ENCODE measurements at places on chromosomes 3 and 15. TPM values are rescaled to one million over a fixed set of nuclear protein-coding genes. Genes with fewer than 3 reads are reported as not detected.

GRCh38 chr3:56342475-56342874, 125.8 kb downstream of the ERC2 start:
- DNase-seq: no peak

- DNase-seq: no peak
Measured at GRCh38 chr15:86336051-86336788, 256.5 kb downstream of the AGBL1 start.

DNA sequence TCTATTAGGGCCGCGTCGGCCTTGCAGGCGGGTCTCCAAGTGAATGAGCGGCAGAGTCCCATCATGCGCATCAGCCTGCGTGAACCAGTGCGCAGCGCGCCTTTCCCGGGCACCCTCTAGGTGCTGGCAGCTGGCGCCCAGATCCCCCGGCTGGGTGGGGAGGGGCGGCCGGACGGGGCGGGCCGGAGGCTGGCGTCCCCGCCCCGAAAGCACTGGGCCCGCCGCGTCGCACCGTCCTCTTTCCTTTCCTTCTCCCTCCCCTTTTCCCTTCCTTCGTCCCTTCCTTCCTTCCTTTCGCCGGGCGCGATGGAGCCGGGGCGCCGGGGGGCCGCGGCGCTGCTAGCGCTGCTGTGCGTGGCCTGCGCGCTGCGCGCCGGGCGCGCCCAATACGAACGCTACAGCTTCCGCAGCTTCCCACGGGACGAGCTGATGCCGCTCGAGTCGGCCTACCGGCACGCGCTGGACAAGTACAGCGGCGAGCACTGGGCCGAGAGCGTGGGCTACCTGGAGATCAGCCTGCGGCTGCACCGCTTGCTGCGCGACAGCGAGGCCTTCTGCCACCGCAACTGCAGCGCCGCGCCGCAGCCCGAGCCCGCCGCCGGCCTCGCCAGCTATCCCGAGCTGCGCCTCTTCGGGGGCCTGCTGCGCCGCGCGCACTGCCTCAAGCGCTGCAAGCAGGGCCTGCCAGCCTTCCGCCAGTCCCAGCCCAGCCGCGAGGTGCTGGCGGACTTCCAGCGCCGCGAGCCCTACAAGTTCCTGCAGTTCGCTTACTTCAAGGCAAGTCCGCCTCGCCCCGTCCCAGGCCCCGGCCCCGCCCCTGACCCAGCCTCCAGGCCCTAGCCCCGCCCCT, at the start of gene CRTAP:
CRTAP (plus strand) TSS at position 243 of the 850 bp plus-strand sequence; CDS start at position 307, 64 bp downstream.
- peak; percentile 93 for DNase-seq

GRCh38 chr15:86830304-86830703, 750.6 kb downstream of the AGBL1 start:
- no peak for DNase-seq

GRCh38 chr3:27125821-27126501, 243.2 kb downstream of the NEK10 start:
- DNase-seq: no peak

DNA sequence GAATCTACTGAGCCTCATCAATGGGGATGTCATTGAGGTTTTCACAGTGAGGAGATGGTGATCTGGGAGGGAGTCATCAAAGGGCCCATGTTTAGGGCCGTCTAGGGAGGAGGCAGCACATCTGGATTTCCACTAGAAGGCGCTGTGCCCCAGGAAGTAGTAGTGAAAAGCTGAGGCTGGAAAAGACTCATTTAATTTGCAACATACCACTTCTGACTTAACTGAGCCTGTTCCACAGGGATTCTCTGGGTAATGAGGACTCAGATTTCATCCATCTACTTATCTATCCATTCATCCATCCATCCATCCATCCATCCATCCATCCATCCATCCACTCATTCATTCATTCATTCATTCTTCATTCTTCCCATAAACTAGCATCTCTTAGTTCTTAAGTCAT, 17.4 kb upstream of the SHF start:
- DNase-seq: peak; percentile 79

DNA sequence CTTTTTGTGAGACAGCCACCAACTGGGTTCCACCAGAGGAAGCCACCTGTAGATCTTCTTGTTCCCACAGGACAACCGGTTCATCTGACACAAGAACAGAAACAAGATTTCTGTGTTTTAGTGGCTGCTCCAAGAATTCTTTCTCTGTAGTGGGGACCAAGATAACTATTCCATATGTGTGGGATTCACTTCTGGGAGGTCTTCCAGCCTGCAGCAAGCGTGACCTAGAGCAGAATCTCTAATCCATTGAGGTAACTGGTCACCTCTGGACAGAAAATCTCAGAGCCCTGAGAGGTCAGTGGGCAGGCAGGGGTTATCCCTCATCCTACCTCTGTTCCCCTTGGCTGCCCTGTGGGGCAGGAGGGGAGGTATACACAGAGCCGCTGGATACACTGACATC, 311.3 kb downstream of the NTRK3 start:
- DNase-seq: no peak

DNA sequence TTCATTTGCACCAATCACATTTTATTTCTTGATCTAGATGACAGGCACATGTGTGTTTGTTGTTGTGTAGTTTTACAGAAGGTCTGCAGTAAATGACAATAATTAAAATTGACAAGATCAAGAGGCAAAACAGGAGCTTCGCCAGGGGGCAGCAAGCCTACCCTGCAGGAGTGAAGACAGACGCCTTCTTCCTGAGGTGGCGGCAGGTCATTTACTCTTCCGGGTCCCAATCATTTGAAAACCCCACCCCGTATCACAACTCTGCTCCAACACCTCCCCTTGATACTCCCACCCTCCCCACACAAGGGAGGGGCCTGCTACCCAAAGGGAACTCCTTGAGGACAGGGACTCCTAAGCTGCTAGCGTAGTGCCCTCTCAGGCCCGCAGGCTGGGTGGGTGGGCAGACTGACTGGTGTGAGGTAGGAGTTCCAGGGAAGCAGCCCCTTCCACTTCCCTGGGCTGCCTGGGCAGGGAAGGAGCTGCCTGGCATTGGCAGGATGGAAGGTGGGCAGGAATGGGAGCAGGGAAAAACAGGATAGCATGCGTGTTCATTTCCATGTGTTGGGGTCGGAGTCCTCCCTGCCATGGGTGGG, 13.1 kb downstream of the CHDH start:
- DNase-seq: no peak

DNA sequence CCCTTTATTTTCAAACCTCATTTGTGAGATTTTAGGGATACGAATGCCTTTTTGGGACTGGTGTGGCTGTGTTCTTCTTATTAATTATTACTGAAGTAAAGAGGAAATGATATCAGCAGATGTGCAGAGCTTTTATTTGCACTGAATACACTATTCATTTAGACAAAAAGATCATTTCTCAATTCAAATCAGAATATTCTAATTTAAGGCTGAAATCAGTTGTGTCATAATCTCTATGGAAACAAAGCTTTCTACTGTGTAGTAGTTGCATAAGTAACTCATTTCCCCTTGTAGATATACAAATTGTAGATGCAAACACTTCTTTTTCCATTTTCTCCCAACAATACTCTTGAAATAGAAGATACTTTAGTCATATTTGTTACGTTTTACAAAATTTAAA, 56.0 kb downstream of the PDE8A start:
- no peak for DNase-seq

DNA sequence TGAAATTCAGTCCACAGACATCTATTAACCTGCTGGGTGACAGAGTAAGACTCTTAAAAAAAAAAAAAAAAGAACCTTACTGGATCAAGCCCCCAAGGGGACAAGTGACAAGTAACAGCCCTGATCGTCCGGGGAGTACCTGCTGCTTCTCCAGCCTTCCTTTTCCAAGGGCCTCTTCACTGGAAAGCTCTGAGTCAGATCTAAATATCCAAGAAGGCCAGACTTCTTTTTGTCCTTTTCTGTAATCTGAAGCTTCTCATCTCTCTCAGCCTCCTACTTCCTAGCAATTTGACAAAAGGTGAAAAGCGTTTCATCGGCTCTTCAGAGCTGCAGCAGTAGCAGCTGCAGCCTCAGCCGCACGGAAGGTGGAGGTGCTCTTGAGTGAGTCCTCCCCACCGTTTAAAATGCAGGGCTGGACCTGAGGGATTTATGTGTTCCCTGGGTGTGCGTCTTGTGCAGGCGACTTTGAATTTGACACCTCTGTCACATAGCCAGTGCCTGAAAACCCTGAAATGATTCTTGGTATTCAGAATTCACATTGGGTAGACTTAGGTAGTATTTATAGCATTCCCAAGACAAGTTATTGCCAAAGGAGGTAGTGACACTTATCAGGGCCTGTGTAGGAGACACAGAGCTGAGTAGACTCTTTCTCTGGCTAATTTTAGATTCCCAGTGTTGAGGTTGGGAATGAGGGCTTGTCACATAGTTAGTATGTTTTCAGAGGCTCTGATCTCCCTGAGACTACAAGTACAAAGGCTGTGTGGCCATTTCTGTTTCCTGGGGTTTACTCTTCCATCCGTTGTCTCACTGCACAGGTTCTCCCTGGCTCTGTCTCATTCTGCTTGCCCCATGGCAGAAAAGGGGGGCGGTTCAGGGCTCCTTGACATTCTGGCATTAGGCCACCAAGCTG, 291.2 kb upstream of the C2CD4B start:
- DNase-seq: no peak

- no peak for DNase-seq
Measured at GRCh38 chr3:115284980-115285379, 137.9 kb upstream of the ZBTB20 start.

DNA sequence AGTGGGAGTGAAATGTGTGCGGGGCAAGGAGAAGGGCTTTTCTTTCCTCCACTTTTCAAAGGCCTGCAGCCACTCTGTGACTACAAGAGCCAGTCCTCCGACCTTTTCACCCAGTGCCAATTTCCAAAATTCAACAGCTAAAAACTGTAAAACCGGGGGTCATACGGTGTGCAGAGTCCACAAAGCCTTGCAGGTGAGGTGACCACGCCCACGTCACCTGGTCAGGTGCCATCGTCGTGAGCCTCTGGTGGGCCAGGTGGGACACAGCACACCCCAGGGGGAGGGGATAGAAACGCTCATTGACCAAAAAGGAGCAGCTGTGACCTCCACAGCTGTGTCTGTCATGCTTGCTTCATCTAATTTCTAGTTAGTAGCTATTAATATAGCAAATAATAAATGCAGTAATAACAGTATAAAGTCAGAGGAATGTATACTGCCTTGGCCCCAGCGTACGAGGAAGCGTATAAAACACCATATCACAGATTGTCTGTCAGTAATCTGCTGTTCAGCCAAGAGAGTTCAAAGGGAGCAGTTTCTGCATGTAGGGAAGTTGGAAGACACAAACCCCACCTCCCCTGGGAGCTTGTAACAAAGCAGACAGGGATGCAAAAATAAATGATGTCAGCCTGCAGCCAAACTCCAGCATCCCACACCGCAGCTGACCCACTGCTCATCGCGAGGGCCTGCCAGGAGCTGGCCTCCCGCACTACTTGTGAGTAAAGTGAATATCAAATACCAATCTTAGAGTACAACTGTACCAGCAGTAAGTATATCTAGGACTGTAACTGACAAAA, 86.7 kb downstream of the VGLL4 start:
- no peak for DNase-seq

DNA sequence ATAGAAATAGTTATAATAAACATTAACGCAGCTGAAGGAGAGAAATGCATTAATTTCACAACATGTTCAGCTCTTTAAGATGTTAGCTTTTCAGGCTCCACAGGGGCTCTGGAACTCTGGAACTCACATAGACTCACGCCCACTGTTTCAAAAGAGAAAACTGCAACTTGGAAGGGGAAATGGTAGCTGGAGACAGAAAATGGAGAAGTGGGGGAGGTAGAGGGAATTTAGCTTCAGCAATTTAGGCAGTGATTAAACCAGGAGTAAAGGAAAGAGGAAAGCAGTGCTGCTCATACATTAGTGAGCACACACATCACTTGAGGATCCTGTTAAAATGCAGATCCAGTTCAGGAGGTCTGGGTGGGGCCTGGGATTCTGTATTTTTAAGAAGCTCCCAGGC, 274.8 kb upstream of the TRIM42 start:
- no peak for DNase-seq

DNA sequence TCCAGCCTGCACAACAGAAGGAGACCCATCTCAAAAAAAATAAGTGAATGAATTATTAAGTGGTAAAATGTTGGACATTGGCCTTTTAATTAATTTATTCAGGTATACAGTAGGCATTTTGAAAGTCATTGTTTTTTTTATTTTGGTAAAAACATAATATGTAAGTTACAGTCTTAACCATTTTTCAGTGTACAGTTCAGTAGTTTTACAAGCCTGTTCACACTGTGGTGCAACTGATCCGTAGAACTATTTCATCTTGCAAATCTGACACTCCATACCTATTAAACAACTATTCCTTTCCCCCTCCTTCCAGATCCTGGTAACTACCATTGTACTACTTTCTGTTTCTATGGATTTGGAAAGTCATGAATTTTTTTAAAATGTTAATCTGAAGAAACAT, 36.1 kb upstream of the APH1B start:
- no peak for DNase-seq

DNA sequence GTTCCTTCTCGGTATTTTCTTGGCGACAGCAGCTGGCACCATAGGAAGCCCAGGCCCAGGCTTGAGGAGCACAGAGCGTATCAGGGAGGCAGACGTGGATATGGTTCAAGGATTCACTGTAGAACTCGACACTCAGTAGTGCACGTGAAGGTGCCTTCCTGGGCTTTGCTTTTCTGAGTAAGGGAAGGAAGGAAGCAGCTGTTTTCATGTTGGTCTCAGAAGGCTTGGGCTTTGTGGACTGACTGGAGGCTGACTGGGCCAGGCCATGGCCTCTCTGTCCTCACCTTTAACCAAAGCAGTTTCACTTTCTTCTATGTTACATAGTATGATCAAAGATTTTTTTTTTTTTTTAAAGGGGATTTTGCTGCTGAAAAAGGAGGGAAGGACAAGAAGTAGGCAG, 6.9 kb upstream of the GHRL start:
- DNase-seq: no peak

DNA sequence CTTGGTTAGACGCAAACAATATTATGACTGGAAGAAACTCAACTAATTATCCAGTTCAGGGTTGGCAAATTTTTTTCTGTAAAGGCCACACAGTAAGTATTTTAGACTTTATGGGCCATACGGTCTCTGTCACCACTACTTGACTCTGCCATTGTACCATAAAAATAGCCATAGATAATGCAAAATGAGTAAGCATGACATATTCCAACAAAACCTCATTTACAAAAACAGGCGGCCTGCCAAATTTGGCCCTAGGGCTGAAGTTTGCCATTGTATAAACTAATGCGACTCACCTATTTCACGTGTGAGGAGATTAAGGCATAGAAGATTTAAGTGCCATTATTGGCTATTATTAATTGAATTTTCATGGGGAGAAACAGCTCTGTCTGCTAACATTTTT, 116.8 kb upstream of the CNTN6 start:
- no peak for DNase-seq

DNA sequence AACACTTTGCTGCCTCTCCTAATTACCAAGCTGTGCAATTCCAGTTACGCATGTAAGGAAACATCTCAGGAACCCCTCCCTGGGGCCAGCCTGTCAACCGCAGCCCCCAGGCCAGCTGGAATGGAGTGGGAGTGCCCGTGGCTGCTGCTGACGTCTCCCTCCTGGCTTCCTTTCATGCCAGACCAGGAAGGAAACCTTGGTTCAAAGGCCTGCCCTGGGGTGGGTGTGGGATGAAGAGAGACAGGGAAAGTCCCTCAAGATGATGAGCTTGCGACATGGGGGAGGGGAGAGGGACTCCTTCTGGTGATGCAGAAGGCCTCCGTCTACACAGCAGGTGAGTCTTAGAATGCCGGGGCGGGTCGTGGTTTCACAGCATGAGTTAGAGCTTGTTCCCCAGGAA, 11.4 kb upstream of the CYP11A1 start:
- no peak for DNase-seq

GRCh38 chr15:93378558-93378957, 289.5 kb upstream of the RGMA start:
- DNase-seq: no peak

Gene CXCR6
- not detected for total RNA-seq

Gene KBTBD12
- not detected for total RNA-seq

Gene IGDCC3
- total RNA-seq: not detected

Data from OCI-LY7 (cell line).